DMS79 (cell line): ENCODE measurements at places on chromosomes 2 and 18.
A peak's percentile ranks its signal among the peaks of the same experiment; 100 is the strongest.

- DNase-seq = no peak
These were observed 84.4 kb downstream of the LPIN1 start for GRCh38 chr2:11830708-11831301.

GRCh38 chr2:124804014-124804940 is 779.2 kb downstream of the CNTNAP5 start:
- DNase-seq = no peak

DNA sequence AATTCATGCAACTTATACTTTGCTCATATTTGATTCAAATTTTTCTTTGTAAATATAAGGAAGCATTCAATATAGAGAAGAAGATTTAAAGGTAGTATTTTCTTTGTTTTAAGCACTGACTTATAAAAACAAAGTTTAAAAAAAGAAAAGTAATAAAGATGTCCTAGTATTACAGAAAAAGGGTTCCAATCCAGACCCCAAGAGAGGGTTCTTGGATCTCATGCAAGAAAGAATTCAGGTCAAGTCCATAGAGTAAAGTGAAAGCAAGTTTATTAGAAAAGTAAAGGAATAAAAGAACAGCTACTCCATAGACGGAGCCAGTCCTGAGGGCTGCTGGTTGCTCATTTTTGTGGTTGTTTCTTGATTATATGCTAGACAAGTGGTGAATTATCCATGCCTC is 267.9 kb downstream of the CTNNA2 start:
- no peak for DNase-seq

- no peak for DNase-seq
These were observed 61.3 kb downstream of the ACAA2 start for GRCh38 chr18:49752095-49752457.

DNA sequence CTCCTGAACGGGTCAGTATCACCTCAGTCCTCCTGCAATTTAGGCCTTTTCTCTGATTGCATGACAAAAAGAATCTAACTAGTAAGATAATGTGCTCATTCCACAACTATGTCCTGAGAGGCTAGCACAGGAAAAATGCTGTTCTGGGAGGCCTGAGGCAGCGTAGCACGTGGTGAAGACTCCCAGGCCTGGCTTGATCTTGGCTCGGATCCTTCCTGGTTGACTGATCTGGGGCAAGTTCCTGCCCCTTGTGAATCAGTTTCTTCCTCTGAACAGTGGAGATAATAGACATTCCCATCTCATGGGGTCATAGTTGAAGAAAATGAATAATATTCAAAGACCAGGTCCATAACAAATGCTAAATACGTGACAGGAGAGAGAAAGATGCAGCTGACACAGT is 12.3 kb downstream of the FBLN7 start:
- DNase-seq = no peak

- DNase-seq = no peak
These were observed 17.2 kb upstream of the RPRM start for GRCh38 chr2:153495725-153496124.

DNA sequence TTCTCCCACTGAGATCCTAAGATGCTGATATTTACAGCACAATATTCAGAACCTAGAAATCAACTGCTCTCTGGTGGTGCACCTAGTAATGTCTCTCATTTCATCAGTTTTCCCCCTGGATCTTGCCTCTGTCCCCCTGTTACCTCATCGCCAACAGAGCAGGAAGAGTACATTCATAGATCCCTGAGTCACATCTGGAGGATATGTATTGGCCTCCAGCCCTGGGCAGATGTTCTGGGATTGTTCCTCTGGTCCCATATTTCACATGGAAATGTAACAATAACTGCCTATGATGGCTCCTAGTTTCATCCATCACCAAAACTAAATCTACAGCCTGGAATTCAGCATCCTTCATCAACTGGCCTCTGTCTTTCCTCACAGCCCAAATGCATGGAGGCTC is 278.8 kb upstream of the SLC14A2 start:
- DNase-seq = no peak

DNA sequence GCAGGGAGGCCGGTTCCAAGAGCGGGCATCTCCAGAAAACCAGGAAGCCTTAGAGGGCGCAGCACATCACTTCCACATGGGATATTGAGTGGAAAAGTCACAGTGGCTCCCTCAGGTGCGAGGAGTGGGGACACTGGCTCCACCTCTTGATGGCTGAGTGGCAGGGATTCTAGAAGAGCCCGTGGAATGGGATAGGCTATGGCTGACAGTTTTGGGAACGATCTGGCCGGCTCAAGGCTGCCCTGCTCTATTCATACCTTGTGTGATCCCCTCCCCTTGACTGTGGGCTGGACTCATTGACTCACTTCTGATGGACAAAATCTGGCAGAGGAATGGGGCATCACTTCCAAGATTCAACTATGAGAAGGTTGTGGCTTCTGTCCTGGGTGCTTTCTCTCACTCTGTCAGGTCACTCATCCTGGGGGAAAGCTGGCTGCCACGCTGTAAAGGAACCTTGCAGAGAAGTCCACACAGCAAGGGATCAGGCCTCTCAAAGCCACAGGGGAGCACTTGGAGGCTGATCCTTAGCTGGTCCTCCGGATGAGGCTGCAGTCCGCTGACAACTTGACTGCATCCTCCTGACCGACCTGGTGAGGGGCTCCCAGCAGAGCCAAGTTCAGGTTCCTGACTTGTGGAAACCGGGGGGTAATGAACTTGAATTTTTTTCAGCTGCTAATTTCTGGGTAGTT is 46.7 kb upstream of the HS6ST1 start:
- DNase-seq = no peak

- no peak for DNase-seq
These were observed 21.9 kb downstream of the METTL8 start for GRCh38 chr2:171411791-171412483.

DNA sequence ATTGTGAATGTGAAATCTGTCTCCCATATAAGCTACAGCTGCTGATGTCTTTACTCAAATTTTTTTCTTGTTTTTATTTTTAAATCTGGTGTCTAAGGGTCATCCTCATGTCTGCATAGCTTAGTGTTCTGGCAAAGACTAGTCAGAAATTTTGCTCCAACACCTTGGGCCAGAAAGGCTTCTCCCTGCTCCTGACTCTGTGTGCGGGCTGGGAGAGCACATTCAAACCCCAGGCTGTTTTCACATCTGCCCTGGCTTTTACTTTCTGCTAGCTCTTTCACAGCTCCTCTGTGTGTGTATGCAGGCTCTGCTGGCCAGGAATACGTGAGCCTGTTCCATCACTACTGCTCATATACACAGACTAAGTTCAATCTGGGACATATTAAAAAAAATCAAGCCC is 102.9 kb upstream of the RIOK3 start:
- no peak for DNase-seq

GRCh38 chr2:229849073-229849472 is 72.7 kb downstream of the TRIP12 start:
- DNase-seq = no peak

DNA sequence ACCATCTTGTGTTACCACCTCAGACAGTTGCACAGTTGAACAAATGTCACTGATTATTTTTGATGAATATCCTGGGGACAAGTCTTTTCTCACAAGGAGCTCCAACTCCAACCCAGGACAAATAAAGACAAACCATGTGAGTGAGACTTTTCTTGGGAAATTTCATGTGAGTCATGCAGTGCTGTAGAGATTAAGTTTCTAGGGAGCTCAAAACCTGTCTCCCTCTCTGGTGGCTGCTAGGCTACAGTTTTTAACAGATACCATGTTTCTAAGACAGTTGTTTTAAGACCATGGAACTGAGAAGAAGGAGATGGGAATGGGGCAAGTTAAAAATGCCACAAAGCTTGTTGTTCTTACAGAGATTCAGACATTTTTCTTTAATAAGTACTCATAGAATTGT is 255.5 kb downstream of the RIT2 start:
- no peak for DNase-seq

GRCh38 chr18:8807488-8807805 is 102.1 kb downstream of the MTCL1 start:
- DNase-seq = no peak

DNA sequence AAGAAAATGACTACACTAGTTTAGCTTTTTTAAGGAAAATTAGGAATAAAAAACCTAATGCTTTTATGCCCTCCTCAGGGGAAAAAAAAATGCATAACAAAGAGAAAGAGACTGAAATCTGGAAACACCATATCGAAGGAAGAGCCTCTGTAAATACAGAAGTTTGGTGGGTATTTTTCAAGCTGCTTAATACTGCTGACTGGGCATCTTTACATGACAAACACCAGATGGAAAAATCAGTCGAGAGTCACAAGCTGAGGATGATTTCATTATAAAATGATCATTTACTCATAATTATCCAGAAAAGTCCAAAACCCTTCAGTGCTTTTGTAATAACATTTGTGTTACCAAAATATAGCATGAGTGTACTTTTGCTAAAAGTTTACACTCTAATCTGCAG is 1600.7 kb upstream of the ACVR2A start:
- DNase-seq = no peak

GRCh38 chr2:235623111-235623510 is 129.3 kb downstream of the AGAP1 start:
- no peak for DNase-seq

DNA sequence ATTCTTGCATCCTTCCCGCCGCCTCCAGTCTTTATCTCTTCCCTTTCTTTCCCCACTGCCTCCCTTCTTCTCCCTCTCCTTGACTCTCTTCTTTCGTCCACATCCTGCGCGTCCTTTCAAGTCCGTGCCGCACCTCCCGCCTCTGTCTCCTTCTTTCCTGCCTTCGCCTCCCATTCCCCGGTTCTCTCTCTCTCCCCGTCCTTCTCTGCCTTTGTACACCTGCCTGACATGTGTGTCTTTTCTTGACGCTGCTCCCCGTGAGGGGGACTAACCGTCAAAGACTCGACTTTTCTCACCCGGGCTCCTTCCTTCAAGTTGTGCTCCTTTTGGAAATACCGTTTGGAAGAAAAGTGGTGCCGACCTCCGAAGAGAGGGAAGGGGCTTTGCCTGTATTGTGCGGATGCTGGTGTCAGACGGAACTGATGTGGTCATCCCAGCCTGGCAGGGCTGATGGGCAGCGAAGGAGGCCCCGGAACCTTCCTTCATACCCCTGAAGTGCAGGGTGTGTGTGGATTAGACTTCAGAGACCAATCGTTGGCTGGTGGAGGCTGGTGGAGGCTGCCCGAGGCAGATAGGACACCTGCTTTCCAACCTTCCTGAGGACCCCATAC is 879 bp downstream of the TMEM178A start:
- peak; percentile 1 for DNase-seq

- DNase-seq = no peak
These were observed 70.2 kb downstream of the EPHA4 start for GRCh38 chr2:221501883-221502269.

- DNase-seq = peak; percentile 36
These were observed 424.6 kb downstream of the NCKAP5 start for GRCh38 chr2:133143645-133144044.

- DNase-seq = no peak
These were observed 126.7 kb upstream of the TMEM200C start for GRCh38 chr18:6022074-6022444.

DNA sequence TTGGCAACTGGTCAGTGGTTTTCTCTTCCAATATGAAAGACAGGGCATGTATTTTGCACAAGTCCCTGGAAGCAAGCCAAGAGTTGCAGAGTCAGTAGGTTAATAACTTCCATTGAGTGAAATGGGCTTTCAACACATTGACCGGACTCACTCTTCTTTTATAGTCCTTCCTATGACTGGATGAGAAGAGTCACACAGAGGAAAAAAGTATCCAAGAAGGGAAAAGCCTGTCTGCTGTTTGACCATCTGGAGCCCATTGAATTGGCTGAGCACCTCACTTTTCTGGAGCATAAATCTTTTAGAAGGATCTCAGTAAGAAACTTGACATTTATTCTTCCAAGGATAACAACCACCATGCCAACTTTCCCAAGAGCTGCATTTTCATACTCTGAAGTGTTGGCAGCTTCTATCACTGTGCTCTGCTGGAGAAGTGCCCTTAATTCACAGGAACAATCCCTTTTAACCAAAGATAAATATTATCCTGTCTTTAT is 45.4 kb downstream of the RASGRP3 start:
- no peak for DNase-seq

DNA sequence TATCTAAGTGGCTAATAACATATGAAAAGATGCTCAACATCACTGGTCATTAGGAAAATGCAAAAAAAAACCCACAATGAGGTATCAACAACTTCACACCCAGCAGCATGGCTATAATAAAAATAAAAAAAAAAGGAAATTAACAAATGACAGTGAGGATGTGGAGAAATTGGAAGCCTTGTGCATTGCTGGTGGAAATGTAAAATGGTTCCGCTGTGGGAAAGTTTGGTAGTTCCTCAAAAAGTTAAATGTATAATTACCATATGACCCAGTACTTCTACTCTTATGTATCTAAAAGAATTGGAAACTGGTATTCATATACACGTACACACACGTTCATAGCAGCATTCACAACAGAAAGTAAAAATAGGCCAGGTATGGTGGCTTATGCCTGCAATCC is 15.5 kb upstream of the CACNB4 start:
- no peak for DNase-seq
